ENCODE measurements at places on chromosomes 2 and 18.

GRCh38 chr18:48843162-48843561 is 107.6 kb downstream of the SMAD7 start:
- no peak for DNase-seq

DNA sequence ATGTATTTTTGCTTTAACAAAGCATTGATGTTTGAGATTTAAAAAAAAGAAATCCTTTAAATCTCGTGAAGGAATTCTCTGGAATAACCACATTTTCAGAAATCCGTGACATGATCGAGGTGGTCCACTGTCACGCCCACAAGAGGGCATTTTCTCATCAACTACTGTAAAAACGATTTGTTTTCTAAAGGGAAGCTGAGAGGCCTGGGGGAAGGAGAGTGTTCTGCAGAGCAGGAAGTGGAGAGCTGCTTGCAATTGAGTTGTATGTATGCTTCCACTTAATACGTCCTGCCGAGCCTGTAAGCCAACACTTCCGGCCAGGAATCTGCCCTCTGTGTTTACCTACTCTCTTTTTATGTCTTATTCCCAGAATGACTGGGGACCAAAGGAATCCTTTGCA is 19.4 kb downstream of the KLHL29 start:
- DNase-seq = peak; percentile 51

DNA sequence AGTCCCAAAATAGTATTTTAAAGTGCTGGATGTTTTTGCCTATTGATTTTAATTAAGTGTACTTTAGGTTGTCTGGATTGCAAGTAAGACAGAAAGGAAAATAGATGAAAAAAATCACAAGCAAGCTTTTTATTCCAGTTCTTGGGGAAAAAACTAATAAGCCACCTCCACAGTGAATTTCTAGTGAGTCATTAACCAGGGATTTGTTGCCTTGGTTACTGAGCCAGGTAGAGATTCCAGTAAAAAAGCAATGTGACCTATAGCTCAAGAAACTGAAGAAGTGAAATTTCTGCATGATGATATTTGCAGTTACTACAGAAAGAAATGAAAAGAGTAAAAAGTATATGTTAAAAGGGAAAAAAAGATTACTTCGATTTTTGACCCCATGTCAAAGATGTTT is 160.6 kb downstream of the METTL4 start:
- no peak for DNase-seq

GRCh38 chr18:47143899-47144485 is 6.3 kb downstream of the HDHD2 start:
- no peak for DNase-seq

- no peak for DNase-seq
These were observed 646.9 kb upstream of the ZEB2 start for GRCh38 chr2:145166731-145167302.

- no peak for DNase-seq
These were observed 198.5 kb upstream of the SMIM21 start for GRCh38 chr18:75625966-75626365.

GRCh38 chr2:56834686-56835085 is 650.9 kb downstream of the CCDC85A start:
- DNase-seq = no peak

DNA sequence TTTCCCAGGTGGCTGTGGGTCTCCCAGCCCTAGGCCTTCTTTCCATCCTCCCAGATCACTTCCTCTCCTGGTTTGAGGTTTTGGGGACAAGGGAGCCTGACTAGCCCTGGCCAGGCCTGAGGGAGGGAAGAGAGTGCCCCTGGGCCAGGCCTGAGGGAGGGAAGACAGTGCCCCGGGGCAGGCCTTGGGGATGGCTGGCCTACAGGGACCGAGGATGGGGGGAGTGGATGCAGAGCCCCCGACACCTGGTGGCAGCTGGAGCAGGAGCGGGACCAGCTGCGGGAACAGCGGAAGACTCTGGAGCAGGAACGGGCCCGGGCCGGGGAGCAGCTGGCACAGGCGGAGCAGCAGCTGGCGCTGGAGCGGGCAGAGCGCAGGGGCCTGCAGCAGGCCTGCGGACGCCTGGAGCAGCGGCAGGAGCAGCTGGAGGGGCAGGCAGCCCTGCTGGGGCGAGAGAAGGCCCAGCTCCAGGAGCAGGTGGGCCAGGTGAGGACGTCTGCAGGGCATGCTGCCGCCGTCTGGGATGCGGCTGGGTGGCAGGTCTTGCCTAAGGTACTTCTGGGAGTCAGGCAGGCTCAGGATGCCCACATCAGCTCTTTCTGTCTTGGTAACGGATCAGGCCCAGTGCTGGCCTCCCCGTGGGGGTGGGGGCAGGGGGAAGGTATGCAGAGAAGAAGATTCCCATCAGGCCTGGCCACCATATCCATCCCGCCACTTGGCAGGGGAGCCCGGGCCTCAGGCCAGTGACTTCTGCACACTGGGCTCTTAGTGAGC is 29.2 kb downstream of the CROCC2 start:
- no peak for DNase-seq

- no peak for DNase-seq
These were observed 48.8 kb downstream of the HAUS1 start for GRCh38 chr18:46152808-46153617.

- DNase-seq = no peak
These were observed 186.8 kb downstream of the LTBP1 start for GRCh38 chr2:33133454-33133952.

GRCh38 chr2:33873076-33873605 is 274.0 kb upstream of the FAM98A start:
- DNase-seq = no peak

- no peak for DNase-seq
These were observed 33.9 kb upstream of the GORASP2 start for GRCh38 chr2:170895023-170895757.

- no peak for DNase-seq
These were observed 21.6 kb upstream of the KIF5C start for GRCh38 chr2:148853458-148853857.

GRCh38 chr18:76896677-76897076 is 74.3 kb downstream of the ZNF236 start:
- no peak for DNase-seq

DNA sequence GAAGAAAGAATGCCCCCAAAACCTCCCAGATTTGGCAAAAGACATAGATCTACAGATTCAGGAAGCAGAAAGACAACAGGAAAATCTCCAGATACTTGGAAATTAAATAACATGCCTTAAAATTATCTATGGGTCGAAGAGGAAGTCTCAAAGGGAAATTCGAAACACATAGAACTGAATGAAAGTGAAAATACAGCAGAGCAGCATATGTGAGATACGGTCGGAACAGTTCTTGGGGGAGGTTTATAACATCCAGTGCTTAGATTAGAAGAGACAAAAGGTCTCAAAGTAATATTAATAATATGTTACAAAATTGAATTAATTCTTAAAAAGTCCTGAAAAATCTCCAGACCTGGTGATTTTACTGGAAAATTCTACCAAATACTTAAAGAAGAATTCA is 14.3 kb downstream of the KCNG2 start:
- no peak for DNase-seq

- no peak for DNase-seq
These were observed 30.1 kb upstream of the E2F6 start for GRCh38 chr2:11495844-11496681.

- no peak for DNase-seq
These were observed 148.4 kb upstream of the ACVR2A start for GRCh38 chr2:147696426-147696825.

GRCh38 chr2:111165084-111165483 is 44.4 kb downstream of the BCL2L11 start:
- DNase-seq = no peak

DNA sequence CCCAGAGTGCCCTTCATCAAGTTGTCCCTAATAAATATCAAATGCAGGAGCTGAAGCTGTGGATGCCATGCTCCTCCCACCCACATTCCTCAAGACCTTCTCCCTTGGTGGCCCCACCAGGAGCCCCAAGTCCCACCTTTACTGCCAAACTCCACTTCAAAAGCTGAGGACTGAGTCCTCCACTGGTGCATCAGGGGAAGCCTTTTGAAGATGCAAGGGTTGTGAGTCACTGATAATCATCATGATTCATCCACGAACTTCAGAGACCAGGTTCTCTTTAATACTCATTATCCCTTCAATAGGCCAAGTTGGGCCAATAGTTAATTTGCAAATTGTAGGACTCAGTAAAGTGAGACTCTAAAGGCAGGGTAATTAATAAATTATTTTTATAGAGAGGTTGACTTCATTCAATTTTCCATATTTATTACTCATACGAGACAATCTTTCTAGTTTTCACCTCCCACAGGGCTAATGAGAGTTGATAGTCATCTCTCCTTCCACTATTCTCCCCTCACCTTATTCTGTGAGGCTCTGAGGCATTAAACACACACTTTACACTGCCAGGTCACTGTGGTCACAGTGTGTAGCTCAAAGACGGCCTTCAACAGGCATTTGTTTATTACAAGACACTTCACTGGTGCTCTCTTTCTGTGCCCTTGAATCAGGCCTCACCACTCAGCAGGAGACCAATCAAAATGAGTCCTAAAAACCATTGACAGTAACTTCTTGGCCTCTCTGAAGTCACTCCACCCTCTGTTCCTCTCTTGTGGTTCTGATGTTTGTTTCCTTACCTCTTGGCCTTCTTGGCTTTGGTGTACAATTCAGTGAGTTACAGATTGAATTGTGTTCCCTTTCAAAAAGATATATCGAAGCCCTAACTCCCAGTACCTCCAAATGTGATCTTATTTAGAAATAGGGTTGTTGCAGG is 99.9 kb downstream of the TRIB2 start:
- DNase-seq = no peak

GRCh38 chr2:145235312-145235711 is 715.4 kb upstream of the ZEB2 start:
- no peak for DNase-seq

DNA sequence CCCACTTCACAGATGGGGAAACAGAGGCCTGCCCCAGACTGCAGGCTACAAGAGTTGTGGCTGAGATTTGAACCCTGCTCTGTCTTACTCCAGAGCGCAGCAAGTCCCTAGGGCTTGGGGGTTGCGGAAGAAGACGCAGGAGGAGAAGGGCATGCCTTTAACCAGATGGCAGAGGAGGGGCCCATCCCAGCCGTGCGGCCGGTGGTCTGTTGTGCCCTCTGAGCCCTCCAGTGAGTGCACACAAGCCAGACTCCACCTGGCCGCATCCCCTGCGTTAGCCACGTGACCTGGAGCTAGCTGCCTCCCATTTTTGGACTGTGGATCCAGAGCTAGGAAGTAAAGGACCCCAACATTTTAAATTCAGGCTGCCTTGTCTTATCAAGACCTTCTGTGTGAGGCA is 2.8 kb downstream of the KCNIP3 start:
- DNase-seq = no peak

- no peak for DNase-seq
These were observed 9.3 kb upstream of the PLB1 start for GRCh38 chr2:28486526-28486925.

GRCh38 chr2:74079522-74080341 is 68.0 kb downstream of the BOLA3 start:
- no peak for DNase-seq

DNA sequence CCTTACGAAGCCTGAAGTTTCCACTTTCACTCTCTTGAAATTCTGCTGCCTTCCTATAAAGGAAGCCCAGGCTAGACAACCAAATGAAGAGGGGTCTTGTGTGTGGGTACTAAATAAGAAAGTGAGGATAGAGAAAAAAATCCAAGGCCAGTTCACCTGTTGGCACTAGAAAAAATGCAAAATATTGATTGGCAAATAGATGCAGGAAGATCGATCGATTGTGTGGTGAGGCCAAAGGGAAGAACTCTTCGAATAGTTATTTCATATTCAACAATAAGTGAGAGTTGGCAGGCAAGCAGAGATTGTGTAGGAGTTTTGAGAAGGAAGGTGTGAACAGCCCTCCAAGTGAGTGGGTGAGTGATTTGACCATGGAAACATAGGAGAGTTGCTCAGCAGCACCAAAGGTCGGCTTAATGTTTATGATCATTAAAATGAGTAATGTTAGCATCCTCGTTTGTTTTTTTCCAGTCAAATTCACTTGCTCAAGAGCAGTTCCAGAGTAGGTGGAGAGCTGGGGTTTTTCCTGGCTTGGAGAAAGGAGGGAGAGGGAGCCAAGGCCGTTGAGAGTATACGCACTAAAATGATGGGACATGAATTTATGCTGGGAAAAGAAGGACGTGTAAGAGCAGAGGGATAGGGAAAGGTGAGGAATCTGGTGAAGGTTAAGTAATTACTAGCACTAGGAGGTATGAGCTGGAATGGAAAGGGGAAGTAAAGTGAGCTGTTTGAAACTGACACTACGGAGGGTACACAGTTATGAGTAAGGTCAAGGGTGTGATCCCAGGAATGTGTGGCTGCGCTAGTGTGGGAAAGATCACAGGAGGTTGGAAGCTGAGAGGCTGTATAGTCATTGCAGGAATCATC is 1.1 kb upstream of the NAPG start:
- DNase-seq = peak; percentile 74

DNA sequence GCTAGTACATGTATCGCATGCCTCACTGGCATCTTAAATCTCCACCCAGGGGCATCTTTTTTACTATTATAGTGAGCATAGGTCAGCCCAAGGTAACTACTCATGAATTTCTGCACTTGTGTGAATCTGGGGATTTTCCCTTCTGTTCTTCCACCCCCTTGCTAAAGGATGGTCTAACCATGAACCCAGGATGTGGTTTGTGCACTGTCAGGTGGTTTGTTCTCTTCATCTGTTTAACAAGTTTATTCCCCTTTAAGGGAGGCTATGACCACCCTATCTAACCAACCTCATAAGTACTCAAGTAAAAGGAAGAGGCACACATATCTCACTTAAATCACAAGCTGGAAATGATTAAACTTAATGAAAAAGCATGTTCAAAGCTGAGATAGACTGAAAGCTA is 243.0 kb downstream of the RPRM start:
- DNase-seq = no peak

DNA sequence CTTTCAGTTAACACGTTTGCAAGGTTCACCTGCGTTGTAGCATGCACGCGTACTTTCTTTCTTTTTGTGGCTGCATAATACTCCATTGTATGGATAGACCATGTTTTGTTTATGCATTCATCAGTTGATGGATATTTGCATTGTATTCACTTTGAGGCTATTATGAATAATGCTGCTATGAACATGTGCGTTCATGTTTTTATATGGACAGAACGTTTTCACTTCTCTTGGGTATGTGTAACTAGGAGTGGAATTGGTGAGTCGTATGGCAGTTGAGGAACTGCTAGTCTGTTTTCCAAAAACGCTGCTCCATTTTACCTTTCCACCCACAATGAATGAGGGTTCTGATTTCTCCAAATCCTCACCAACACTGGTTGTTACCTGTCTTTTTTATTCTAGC is 244.3 kb downstream of the GLI2 start:
- no peak for DNase-seq

GRCh38 chr18:26540043-26540628 is 8.2 kb downstream of the KCTD1 start:
- DNase-seq = no peak

GRCh38 chr2:74238879-74239278 is 40.5 kb downstream of the MTHFD2 start:
- DNase-seq = no peak

GRCh38 chr2:797993-798392 is 120.8 kb upstream of the TMEM18 start:
- DNase-seq = no peak

GRCh38 chr2:119713819-119714490 is 35.0 kb downstream of the TMEM177 start:
- DNase-seq = no peak

GRCh38 chr2:10654069-10654468 is 35.7 kb downstream of the NOL10 start:
- DNase-seq = no peak

Measured in mucosa of gallbladder (tissue), 1 donor.